Naive thymus-derived CD8-positive, alpha-beta T cell (primary cell): ENCODE measurements at places on chromosomes 2 and 18. TPM values are rescaled to one million over a fixed set of nuclear protein-coding genes. Genes with fewer than 3 reads are reported as not detected.
A peak's percentile ranks its signal among the peaks of the same experiment; 100 is the strongest.

GRCh38 chr2:130850788-130851623 lies 14.3 kb downstream of the ARHGEF4 start:
- DNase-seq: no peak

DNA sequence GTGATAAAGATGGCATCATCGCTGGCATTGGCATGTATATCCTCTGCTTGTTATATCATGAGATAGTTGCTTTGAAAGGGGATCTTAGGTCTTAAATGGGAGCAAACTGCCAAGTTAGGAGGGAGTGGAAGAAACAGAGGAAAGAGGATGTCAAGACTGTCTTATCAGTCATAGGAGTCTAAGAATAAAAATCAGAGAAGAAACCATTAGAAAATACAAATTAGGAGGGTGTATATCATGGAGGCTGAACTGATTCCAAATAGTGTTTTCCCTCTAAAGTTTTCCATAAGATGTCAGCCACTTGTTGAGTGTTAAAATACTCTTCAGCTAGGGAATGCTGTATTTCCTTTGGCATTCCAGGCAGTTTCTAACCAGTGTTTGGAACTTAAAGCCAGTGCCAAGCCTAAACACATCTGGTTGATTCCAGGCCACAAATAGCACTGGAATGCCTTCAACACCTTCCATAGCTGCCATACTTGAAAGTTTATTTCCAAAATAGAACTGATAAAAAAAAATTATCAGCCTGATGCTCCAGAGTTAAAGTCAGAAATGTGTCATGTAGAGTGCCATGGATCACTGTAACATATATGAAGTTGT lies 129.4 kb downstream of the ZEB2 start:
- no peak for DNase-seq

The POTEI gene
- not detected for total RNA-seq

- DNase-seq: no peak
Measured at GRCh38 chr2:76330865-76331264, 620.1 kb upstream of the GCFC2 start.

GRCh38 chr18:36314098-36314497 lies 16.6 kb downstream of the FHOD3 start:
- no peak for DNase-seq

The ZSWIM2 gene
- total RNA-seq: not detected

DNA sequence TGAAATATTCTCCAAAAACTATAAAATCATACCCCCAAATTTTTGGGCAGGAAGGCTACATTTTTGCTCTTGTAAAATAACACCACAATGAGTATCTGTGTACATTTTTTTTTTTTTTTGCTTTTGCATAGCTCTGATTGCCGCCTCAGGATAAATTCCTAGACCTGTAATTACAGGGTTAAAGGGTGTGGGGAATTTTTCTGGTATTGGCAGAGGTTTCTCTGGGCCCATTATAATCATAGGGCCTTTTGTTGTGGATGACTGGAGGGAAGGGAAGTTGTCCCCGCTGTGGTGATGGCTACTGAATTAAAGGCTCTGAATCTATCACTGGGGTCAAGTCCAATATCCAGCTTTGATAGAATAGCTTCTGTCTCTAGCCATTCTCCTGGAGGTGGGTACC lies 26.6 kb downstream of the CCDC195 start:
- no peak for DNase-seq

The GPAT2 gene
- total RNA-seq: 9.9 TPM

DNA sequence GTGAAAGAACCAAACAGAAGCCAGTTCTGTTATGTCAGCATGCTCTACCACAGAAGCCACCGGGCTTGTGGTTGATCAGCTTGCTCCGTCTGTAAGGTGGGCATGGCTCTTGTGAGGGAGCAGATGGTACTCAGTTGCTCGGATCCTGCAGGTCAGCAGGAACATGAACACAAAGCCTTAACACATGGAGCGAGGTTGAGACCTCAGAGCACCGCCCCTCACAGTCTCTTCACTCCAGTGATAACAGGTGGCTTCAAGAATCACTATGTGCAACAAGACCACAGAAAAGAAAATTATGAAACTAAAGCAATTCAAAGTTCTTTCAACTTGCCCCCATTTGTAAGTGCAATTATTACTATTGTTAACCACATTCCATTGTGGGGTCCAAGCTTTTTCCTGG lies 72.1 kb downstream of the OSBPL6 start:
- no peak for DNase-seq

- peak; percentile 39 for DNase-seq
Measured at GRCh38 chr2:10297959-10298531, 4.7 kb upstream of the HPCAL1 start.

The LIPG gene
- total RNA-seq: not detected

The DRC1 gene
- not detected for total RNA-seq

DNA sequence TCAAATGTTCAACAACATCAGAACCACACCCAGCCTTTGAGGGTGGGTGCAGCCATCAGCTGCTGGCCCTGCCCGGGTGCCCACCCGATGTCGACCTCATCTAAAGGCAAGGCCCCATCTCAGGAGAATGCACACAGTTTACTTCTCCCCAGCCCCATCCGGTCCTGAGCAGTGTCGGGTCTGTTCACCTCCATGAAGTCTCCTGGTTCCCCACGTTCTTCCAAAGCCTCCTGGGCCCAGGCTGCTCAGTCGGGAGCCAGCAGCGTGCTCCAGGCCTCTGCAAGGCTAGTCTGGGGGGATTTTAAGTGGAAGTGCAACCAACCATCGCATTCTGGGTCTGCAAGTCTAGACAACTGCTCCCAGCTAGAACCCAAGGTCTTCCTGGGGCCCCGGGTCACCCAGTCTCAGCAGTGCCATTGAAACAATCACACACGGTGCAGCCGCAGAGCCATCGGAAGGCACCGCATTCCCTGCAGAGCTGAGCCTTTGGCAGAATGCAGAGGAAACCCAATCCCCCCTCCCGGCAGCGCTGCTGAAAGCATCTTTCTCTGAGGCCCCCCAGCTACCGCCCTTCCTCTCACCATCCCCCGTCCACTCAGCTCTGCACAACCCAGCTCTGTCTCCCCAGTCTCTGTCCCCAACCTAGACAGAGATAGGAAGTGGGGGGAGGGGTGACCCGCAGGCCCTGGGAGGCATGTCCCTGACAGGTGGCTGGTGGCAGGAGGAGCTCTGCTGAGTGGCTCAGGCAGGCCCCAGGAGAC lies 8.5 kb downstream of the ESPNL start:
- DNase-seq: peak; percentile 16

DNA sequence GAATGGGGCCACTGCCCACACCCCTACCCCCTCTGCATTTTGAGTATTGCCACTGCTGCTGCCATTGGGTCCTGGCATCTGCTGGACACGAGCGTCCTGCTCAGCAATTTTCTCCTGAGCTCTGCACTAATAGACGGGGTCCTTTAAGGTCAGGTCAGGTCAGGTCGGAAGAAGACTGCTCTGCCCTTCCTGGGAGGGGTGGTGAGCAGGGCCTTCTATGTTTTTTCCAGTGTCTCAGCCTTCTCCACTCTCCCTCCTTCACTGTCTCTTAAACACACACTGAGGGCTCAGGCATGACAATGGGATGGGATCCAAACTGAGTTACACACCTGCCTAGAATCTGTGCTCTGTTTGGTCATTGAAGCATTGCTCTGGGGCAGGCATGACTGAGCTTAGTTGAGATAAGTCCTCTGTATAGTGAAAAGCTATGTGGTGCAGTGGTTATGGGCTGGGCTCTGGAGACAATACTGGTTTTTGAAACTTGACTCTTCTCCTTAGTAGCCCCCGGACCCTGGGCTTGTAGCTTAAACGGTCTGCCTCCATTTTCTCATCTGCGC lies 10.6 kb downstream of the MYO1B start:
- DNase-seq: no peak

The TEKT4 gene
- total RNA-seq: not detected

The B4GALT6 gene
- total RNA-seq: not detected

The DTNA gene
- total RNA-seq: not detected

GRCh38 chr2:189144700-189145211 lies 34.8 kb downstream of the COL5A2 start:
- DNase-seq: no peak

The MYO5B gene
- total RNA-seq: not detected

DNA sequence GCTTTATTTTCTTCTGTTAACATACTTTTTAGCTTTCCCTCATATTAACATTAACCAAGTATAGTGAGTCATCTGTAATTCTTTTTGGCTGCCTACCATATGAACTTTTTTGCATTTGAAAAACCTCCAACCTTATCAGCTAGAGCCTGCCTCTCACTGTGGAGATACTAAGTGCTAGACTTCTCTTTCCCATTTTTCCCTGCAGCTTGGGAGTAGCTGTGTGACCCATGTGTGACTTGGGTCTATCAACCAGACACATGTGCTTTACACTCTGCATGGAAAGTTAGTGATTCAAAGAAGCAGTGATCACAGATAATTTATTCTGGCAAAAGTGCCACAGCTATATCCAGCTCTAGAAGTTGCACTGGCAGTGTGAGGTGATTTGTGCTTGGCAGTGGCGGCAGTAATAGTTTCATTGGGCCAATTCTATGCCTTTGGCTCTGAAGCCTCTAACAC lies 36.3 kb downstream of the PREPL start:
- no peak for DNase-seq

DNA sequence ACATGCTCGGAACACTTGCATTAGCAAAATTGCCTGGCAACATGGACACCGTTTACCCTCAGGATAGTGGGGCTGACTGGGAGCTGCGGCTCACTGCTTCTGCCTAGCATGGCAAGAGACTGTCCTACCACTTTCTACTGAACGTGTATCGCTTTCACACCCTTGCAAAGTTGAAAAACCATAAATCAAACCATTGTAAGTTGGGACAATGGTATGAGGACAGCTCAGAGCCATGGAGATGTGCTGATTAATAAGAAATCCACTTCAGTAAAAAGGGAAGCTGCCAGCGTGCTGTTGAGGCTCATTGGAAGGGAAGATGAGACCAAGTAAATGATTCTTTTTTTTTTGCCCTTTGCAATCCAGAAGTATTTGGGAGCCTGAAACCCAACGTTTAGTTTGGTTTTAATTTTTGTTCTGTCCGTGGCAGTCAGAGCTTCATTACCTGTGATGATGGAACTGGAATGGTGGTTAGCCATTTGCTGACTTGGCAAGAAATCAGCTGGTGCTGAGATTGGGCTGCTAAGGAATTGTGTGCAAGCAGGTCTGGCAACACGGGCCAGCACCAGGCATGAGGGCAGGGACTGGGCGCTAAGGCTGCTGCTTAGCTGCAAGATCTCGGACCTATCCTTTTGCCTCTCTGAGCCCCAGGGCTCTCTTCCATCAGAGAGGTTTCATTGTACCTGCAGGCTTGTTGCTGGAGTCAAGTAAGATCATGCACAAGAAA lies 75.5 kb upstream of the HS6ST1 start:
- no peak for DNase-seq

The KIF5C gene
- 8.0 TPM for total RNA-seq

The PROKR1 gene
- total RNA-seq: not detected

DNA sequence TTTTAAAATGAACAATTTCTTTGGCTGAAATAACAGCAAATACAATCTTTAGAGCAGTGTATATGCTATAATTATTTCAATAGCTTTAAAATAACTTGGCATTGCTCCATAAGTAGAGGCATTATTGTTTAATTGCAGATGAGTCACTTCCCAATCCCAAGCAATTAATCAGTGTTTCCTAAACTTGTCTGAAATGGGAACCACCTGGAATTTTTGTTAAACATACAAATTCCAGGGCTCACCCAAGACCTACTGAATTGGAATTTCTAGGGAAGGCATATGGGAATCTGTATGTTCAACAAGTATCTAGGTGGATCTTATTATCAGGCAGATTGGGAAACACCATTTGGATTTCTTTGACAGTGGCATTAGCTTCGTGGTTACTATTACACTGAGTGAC lies 27.1 kb upstream of the FMNL2 start:
- DNase-seq: no peak

- DNase-seq: no peak
Measured at GRCh38 chr2:52536929-52537460, 1230.6 kb upstream of the CHAC2 start.

GRCh38 chr2:70558195-70558808 lies 4.7 kb upstream of the TGFA start:
- DNase-seq: no peak

DNA sequence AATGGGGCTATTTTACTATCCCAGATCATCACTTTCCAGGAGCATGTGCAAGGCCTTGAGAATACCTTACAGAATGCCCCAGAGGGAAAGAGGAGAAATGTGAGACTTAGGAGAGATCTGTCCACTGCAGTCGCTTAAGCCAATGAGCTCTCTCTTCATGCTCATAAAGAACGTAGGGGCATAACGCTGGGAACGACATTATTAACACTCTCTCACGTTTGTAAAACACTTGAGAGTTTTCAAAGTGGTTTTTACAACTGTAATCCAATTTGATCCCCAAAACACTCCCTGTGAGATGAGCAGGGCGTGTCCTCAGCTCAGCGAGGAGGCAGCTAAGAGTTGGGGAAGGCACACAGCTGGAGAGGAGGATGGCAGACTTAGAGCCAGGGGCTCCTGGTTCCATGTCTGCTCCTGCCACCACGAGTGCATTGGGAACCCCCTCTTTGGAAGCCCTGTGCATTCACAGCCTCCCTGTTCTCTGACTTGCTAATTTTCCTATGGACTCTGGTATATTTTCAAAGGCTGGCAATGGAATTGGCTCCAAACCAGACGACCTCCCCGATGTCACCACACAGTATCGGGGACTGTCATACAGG lies 97.4 kb downstream of the PLB1 start:
- DNase-seq: no peak

DNA sequence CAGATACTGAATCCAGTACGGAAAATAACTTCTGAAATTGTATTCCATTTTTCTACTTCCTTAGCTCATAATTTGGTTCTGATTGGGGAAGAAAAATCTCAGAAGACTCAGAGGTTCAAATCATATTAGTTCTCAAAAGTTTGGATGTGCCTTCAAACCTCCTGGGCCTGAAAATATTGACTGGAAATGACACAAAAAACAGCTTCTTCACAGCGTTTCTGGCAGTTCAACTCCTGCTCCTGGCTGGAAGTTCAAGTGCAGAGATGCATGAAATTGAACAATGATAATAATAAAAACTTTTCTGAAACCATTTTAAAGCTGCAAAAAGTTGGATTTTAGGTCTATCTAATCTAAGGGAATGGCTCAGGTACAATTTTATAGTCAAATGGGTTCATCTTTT lies 1459.9 kb upstream of the CELF4 start:
- DNase-seq: no peak

DNA sequence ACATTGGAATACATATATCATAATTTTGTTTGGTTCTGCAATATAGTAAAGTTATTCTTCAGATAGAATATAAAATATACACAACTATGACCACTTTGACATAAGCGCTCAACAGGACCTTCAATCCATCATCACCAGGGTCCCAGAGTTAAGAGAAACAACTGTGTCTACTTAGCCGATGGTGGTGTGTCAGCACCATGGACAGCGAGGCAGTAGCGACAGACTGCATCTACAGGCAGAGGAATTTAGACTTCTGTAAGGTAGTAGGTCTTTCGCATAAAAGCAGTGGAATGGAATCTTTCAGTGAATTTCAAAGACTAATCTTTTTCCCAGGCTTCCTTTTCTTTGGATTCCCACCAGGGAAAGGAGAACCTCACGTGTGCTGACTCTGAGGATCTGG lies 20.5 kb upstream of the LRPPRC start:
- no peak for DNase-seq

- DNase-seq: no peak
Measured at GRCh38 chr2:229431327-229431954, 160.4 kb upstream of the PID1 start.

The HJURP gene
- not detected for total RNA-seq
